Mesendoderm (in vitro differentiated cells): ENCODE measurements at places on chromosomes 5 and 9.

- peak; percentile 32 for DNase-seq
Measured at GRCh38 chr5:134873494-134873893, 677 bp upstream of the TXNDC15 start.

DNA sequence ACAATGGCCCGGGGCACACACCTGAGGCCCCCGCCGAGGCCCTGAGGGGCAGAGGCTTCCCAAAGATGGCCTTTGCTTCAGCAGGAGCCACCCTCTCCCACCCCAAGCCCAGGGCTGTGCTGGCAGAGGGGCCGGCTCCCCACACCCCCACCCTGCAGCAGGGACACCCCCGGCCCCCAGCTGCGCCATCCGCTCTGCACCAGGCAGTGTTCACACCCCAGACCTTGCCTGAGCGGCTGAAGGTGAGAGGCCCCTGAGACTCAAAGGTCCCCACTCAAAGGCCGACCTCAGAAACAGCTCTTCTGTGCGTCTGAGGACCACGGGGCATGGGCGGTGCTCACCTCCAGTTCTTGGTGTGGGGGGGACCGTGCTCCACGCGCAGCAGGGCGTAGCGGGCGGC is 37.6 kb downstream of the SLC12A7 start:
- DNase-seq = no peak

DNA sequence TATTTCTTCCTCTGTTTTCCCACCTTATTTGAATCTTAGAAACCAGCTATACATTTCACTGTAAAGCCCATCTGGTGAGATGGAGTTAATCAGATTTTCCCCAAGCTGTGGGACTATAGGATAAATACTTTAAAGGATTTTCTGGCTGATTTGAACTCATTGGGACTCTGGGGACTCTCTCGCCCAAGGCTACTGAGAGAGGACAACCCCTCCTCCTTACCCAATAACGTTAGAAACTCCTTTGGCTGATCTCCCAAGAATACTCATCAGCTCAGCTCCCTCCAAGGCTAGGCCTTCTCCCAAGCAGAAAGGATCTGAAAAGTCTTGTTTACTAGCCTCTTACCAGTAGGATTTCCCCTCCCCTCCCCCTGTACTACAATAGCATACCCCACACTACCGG is 1.5 kb upstream of the GLRA1 start:
- DNase-seq = no peak

DNA sequence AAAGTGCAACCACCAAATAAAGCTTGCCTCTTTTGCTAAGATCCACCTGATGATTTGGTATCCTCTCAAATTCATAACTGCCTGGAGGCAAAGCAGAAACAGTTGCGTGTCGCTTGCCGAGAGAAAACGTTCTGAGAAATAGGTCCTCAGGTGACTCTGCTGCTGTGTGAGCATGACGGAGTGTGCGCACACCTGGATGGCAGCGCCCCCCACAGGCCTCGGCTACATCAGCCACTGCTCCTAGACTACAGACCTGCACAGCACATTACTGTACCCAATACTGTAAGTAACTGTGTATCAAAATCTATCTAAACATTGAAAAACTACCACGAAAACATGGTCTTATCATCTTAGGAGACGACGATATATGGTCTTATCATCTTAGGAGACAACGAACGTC is 87.4 kb downstream of the CAMSAP1 start:
- DNase-seq = peak; percentile 31

DNA sequence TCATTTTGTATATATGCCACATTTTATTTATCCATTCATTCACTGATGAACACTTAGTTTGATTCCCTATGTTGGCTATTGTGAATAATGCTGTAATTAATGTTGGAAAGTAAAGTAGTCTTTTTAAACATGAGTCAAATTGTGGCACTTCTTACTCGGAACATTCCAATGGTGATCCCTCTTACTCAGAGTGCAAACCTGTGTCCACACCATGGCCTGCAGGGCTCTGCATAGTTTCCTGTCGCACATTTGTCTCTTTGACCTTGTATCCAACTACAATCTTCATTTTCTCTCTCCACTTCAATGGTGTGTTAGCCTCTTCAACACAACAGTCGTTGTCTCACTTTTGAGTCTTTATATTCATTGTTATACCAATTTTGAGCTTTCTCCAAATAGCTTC is 98.1 kb upstream of the PAPPA start:
- no peak for DNase-seq

GRCh38 chr5:29061381-29061780 is 2023.0 kb upstream of the CDH9 start:
- peak; percentile 51 for DNase-seq

- no peak for DNase-seq
Measured at GRCh38 chr5:109199289-109199688, 210.5 kb downstream of the PJA2 start.

DNA sequence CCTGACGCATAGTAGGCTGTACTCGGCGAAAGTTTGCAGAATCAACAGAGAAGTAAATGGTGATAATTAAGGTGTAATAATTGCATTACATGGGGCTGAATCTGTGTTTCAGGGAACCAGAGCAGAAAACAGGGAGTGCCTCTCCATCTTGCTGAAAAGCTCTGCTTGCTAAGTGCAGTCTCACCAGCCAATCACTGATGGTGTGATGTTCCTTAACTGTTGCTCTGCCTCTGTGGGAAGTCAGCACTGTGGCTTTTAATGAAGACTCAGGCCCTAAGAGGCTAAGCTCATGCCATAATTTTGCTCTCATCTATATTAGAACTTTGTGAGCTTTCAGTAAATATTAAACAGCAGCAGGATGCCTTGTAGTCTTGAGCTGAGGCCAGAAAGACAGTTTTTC is 4.5 kb downstream of the PHF24 start:
- DNase-seq = no peak

DNA sequence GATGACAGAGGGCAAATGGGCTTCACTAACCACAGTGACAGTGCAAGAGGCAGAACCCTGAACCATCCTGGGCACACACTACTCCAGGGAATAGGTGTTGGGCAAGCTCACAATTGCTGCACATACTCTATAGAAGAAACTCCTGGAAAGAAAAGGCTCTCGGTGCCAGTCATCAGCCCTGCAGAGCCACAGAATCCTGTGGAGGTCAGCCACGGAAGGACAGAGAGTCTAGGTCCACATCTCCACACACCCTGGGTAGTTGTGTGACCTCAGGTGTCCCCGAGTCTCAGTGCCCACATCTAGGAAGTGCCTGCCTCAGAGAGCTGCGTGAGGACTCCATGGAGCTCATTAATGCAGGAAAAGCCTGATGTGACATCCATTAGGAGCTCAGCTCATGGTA is 16.0 kb upstream of the ANGPTL2 start:
- DNase-seq = no peak

GRCh38 chr9:89342213-89342612 is 23.9 kb downstream of the SECISBP2 start:
- DNase-seq = peak; percentile 14

DNA sequence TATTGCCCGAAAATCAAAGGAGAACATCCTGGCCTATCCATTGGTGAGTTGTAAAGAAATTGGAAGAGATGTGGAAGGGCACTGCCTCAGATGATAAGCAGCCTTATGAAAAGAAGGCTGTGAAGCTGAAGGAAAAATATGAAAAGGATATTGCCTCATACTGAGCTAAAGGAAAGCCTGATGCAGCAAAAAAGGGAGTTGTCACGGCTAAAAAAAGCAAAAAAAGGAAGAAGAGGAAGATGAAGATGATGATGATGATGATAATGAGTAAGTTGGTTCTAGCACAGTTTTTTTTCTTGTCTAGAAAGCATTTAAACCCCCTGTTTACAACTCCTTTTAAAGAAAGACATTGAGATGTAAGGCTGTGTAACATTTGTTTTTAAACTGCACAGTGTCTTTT is 59.8 kb upstream of the ZBED3 start:
- DNase-seq = no peak

GRCh38 chr9:137083394-137084004 is 3.3 kb upstream of the MAN1B1 start:
- peak; percentile 72 for DNase-seq

DNA sequence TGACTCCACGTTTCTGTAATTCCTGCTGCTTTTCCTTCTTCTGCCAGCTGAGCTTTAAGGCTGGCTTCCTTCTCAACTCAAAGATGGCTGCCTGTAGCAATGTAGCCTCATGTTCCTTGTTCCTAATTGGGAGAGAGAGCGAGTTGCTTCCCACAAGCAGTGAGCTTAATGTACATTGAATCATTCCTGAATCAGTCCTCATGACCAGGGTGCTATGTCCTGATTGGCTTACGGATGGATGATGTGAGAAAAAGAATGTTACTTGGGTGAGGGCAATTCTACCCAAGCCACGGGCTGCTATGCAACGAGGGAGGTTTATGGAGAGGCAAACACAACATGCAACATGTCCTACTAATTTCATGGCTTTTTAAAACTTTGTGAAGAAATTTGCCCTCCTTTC is 356.2 kb downstream of the RASEF start:
- DNase-seq = no peak

GRCh38 chr5:168432903-168433302 is 53.4 kb upstream of the RARS1 start:
- DNase-seq = no peak

GRCh38 chr5:180494510-180495181 is 467 bp downstream of the CNOT6 start:
- DNase-seq = peak; percentile 36

- no peak for DNase-seq
Measured at GRCh38 chr9:131633491-131634031, 88.2 kb downstream of the PRRT1B start.

DNA sequence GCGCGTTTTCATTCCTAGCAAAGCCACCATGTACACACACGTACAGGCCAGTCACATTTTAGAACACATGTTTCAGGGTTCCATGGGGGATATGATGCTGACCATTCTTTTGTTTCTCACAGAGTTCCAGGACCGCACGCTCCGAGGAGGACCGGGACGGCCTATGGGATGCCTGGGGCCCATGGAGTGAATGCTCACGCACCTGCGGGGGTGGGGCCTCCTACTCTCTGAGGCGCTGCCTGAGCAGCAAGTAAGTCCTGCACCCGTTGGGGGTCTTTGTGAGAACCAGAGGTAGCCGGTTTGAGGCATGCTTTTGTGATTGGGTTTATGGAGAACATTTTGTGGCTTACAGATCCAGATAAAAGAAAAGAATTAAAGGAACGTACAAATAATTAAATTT is 30.8 kb downstream of the ADAMTSL1 start:
- DNase-seq = no peak

GRCh38 chr9:133134388-133135145 is 13.5 kb upstream of the RALGDS start:
- DNase-seq = no peak

- DNase-seq = no peak
Measured at GRCh38 chr5:79878136-79878679, 112.9 kb downstream of the MTX3 start.

GRCh38 chr5:88886746-88887341 is 3.9 kb upstream of the MEF2C start:
- DNase-seq = no peak

GRCh38 chr5:126799780-126800179 is 22.8 kb downstream of the LMNB1 start:
- no peak for DNase-seq

GRCh38 chr5:108259306-108259705 is 122.6 kb downstream of the FBXL17 start:
- peak; percentile 30 for DNase-seq

DNA sequence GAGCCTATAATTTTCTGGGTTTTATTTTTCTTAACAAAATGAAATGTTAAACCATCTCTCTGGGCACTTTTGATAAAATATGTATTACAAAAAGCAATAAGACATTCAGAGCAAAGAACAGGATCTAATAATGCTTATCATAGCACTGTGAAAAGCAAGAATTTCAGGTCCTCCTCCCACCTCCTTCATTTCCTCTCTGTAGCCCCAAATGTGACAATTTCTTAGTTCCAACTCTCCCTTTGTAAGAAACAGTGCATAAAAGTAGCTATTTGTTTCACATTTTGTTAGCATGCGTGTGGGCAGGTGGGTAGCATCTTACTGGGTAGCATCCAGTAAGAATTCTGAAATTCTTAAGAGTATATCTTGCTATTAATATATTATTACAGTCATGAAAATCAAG is 130.9 kb upstream of the RASA1 start:
- DNase-seq = no peak

- DNase-seq = no peak
Measured at GRCh38 chr5:72352616-72353015, 32.4 kb downstream of the PTCD2 start.
